ENCODE measurements at places on chromosomes 6 and 20. TPM values are rescaled to one million over a fixed set of nuclear protein-coding genes. Genes with fewer than 3 reads are reported as not detected.
A peak's percentile ranks its signal among the peaks of the same experiment; 100 is the strongest.

RAD21L1 gene
- total RNA-seq, result not detected

DNA sequence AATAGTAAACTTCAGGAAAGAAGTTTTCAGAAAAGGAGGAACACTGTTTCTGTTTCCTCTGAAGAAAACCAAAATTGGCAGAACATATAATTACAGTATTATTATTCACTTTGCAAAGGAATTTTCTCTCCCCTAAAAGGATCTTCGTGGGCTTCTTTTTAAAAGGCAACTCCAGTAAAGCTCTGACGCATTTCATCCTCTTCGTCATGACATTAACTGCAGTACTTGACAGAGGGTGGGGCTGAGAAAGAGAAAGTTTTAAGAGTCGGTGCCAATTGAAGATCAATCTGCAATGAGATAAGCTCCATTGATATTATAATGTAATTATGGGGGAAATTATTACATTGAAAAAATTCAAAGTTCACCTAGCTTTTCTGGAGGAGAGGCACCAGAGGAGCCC lies 75.8 kb downstream of the MYB start:
- H3K4me1 ChIP-seq, result no peaks in the 10 kb centered on the region
- no peaks in the 10 kb centered on the region for H3K27me3 ChIP-seq
- DNase-seq, result no peak
- no peaks in the 10 kb centered on the region for H3K36me3 ChIP-seq

DNA sequence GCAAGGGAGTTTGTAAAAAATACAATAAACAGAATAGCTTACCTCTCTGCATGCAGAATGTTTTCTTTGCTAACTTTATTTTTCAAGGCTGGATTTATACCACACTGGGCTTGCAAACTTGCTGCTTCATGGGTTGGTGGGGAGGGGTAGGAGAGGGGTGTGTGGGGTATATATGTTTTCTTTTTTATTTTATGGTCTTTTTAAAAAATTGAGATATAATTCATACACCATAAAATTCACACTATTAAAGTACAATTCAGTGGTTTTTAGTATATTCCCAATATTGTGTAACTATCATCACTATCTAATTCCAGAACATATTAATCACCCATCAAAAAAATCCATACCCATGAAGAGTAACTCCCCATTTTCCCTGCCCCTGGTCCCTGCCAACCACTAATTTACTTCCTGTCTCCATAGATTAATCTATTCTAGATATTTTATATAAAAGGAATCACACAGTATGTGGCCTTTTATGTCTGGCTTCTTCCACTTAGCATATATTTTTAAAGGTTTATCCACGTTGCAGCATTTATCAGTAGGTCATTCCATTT lies 14.3 kb upstream of the TRPC4AP start:
- H3K27me3 ChIP-seq, result no peaks in the 10 kb centered on the region
- DNase-seq, result no peak
- H3K27ac ChIP-seq, result no peak overlapping the region

- no peaks in the 10 kb centered on the region for H3K36me3 ChIP-seq
- H3K27ac ChIP-seq, result no peak overlapping the region
- DNase-seq, result no peak
- H3K27me3 ChIP-seq, result no peaks in the 10 kb centered on the region
- H3K4me3 ChIP-seq, result no peak overlapping the region
- H3K4me1 ChIP-seq, result no peaks in the 10 kb centered on the region
Observed at GRCh38 chr6:162181111-162181510, 546.5 kb downstream of the PRKN start.

GRCh38 chr6:35497571-35498421 lies 917 bp upstream of the TEAD3 start:
- peak overlapping the region; percentile 84 for H3K27ac ChIP-seq
- DNase-seq, result peak; percentile 62
- H3K4me1 ChIP-seq, result peaks cover 41% of the 10 kb centered on the region
- H3K27me3 ChIP-seq, result no peaks in the 10 kb centered on the region
- peak overlapping the region; percentile 91 for H3K4me3 ChIP-seq

SLC2A10 gene
- total RNA-seq, result 4.2 TPM

GRCh38 chr6:170266061-170266825 lies 24.6 kb downstream of the DLL1 start:
- H3K36me3 ChIP-seq, result no peaks in the 10 kb centered on the region
- peaks cover 31% of the 10 kb centered on the region for H3K4me1 ChIP-seq
- no peaks in the 10 kb centered on the region for H3K27me3 ChIP-seq
- peak; percentile 42 for DNase-seq

- no peaks in the 10 kb centered on the region for H3K27me3 ChIP-seq
- no peak overlapping the region for H3K27ac ChIP-seq
Observed at GRCh38 chr6:109255946-109256640, 126.2 kb downstream of the CD164 start.

DNA sequence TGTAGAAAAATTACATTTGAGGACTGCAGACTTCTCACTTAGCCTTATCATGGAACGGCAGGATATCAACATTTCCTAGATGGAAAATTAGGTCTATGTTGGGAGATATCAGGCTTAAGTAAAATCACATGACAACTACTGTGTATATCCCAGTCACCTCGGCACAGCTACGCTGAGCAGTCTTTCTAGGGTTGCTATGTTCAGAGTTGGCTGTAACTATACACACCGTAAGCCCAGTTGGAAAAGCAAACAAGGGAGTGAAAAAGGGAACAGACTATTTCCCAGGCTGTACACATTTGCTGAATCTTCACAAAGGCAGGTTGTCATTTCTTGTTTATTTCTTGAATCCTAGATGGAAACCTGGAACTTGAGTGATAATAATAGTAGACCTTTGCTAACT lies 80.7 kb upstream of the PTPRK start:
- peaks cover 11% of the 10 kb centered on the region for H3K4me1 ChIP-seq
- H3K4me3 ChIP-seq, result no peak overlapping the region
